H1 (cell line): ENCODE measurements at places on chromosomes 1 and 21. TPM values are rescaled to one million over a fixed set of nuclear protein-coding genes. Genes with fewer than 3 reads are reported as not detected.

UBL4B gene
- total RNA-seq: not detected in 2 replicates

ZSWIM5 gene
- total RNA-seq: 2.4 and 2.5 TPM in 2 replicates

UQCRHL gene
- total RNA-seq: 3.4 and 3.9 TPM in 2 replicates

MIXL1 gene
- 1.5 and 2.7 TPM in 2 replicates for total RNA-seq

RGS16 gene
- 8.1 and 9.8 TPM in 2 replicates for total RNA-seq

HMCN1 gene
- 14.4 and 14.6 TPM in 2 replicates for total RNA-seq

GBP1 gene
- not detected in 2 replicates for total RNA-seq

RAD54L gene
- 47.9 and 50.3 TPM in 2 replicates for total RNA-seq

INSRR gene
- total RNA-seq: not detected in 2 replicates

CXADR gene
- total RNA-seq: 142 and 145 TPM in 2 replicates

DCST2 gene
- total RNA-seq: 0.43 TPM in 1 of 2 replicates, not detected in the other

HSPG2 gene
- 108 and 111 TPM in 2 replicates for total RNA-seq

VHLL gene
- total RNA-seq: not detected in 2 replicates

RUNX3 gene
- total RNA-seq: 0.48 and 0.82 TPM in 2 replicates

LCE1C gene
- total RNA-seq: not detected in 2 replicates

OR2L3 gene
- total RNA-seq: not detected in 2 replicates

ERICH3 gene
- total RNA-seq: not detected in 2 replicates

RAB25 gene
- total RNA-seq: 34.8 and 38.5 TPM in 2 replicates

ROR1 gene
- total RNA-seq: 70.3 and 73.6 TPM in 2 replicates

NFIA gene
- total RNA-seq: 1.8 and 2.3 TPM in 2 replicates

LRIF1 gene
- total RNA-seq: 17.3 and 19.3 TPM in 2 replicates

NECTIN4 gene
- 0.19 and 0.29 TPM in 2 replicates for total RNA-seq

PLA2G2C gene
- total RNA-seq: not detected in 2 replicates

ARTN gene
- 22.7 and 23.3 TPM in 2 replicates for total RNA-seq

TFF3 gene
- 1.7 TPM in 1 of 2 replicates, not detected in the other for total RNA-seq

PADI1 gene
- total RNA-seq: 0.30 and 0.33 TPM in 2 replicates

PLEKHN1 gene
- 1.5 TPM in 2 replicates for total RNA-seq

OLIG1 gene
- 0.65 and 0.73 TPM in 2 replicates for total RNA-seq

GALE gene
- total RNA-seq: 26.0 and 29.9 TPM in 2 replicates

TUFT1 gene
- 10.1 and 10.4 TPM in 2 replicates for total RNA-seq

FNDC5 gene
- 0.94 and 2.0 TPM in 2 replicates for total RNA-seq

MMEL1 gene
- total RNA-seq: 0.91 TPM in 1 of 2 replicates, not detected in the other

AJAP1 gene
- total RNA-seq: 6.2 and 6.6 TPM in 2 replicates
